Activated CD4-positive, alpha-beta T cell treated with anti-CD3 and anti-CD28 coated beads, Interleukin-2, Interleukin-6, amounts not matched to agents 100 ng/mL and 50 ng/mL, durations not matched to agents 16 hours and 8 hours (primary cell): ENCODE measurements at places on chromosomes 16 and 17.

DNA sequence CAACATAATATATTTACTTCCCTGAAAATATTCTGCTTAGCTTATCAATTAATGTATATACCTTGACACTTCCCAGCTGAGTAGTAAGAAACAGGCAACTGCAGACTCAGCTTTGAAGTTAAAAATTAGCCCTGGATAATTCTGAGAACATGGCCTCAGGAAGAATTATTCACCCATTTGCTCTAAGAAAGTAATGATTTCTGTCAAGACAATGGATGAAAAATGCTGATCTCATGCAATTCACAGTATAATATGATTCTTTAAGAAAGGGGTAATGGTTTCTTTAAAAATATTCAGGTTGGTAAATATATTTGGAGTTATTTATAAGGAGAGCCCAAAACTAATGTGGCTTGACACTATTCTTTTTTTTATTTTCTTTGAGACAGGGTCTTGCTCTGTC is 88.8 kb downstream of the CACNG1 start:
- no peak for DNase-seq

DNA sequence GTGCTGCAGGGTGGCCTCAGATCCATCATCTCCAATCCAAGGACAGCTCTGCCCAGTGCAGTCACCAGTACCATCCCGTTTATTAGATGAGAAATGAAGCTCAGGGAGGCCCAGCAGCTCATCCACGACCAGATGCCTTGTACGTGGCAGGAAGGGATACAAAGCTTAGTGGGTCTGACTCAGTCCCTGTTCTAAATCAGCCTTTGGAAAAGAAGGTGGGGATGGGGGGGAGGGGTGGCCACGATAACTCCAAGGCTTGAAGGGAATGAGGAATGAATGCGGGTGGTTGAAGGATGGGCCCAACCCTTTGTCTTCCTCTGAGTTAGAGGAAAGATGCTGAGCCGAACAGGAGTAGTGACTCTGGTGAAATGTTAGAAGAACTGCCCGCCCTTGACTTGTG is 25.8 kb downstream of the LLGL2 start:
- no peak for DNase-seq

DNA sequence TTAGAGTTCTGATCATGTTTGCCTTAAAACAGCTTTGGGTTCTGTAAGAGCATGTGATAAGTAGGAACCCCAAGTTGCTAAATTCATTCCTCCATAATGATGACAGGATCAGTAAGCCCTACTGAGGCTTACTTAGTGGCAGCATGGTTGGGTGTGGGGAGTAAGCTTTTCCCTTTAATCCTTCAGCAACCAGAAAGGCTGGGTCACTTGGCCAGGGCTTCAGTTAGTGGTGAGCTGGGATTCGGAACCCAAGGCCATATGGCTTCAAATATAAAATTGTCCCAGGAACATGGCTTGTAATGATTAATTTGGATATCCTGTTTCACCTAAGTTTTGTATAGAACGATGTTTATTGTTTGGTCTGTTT is 850 bp downstream of the GINS3 start:
- peak; percentile 9 for DNase-seq

GRCh38 chr16:24734382-24734781 is 4.9 kb downstream of the TNRC6A start:
- peak; percentile 15 for DNase-seq

DNA sequence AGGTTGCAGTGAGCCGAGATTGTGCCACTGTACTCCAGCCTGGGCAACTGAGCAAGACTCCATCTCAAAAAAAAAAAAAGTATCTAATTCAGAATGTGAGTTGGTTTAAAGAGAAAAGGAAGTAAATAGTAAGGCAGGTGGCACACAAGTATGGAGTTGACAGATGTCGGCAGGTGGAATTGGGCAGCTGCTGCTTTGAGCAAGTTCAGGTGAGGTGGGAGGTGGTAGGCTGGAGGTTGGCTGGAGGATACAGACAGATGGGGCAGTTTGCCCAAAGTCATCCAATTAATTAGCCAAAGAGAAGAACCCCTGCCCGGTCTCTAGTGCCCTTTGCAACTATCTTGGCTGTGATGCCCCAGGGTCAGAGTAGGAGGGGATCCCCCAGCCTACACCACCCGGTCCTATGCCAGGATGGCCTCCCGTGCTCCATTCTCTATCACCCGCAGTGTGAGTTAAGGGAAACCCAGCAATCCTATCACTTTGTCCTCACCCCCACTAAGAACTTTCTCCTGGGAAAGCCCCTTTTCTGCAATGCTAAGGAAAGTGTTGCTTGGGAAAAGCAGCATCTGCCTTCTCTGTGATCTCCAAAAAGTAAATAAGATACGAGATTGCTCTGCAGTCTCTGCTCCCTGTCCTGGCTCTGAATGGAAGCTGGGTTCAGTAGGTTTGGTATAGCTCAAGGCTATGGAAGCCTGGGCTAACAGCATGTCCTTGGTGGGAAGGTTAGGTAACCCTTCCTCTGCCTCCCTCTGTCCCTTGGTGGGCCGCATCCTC is 32.2 kb downstream of the SLC12A3 start:
- no peak for DNase-seq

DNA sequence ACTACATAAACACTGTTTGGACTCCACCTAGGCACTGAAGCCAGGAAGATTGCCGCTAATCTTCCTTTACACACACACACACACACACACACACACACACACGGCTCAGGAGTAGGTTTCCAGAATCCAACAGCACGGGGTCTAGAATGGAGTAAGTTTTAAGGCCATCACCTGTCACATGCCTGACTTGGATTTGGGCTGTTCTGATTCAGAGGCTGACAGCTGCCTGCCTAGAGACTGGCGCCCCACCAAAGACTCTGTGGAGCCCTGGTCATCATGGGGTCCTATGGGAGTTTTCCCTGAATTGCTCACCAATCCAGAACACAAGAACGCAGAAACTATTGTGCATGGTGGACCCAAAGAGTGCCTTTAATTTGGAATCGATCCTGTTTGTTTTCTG is 10.9 kb downstream of the CDRT4 start:
- DNase-seq: no peak

GRCh38 chr16:71635632-71636031 is 9.6 kb downstream of the MARVELD3 start:
- no peak for DNase-seq

DNA sequence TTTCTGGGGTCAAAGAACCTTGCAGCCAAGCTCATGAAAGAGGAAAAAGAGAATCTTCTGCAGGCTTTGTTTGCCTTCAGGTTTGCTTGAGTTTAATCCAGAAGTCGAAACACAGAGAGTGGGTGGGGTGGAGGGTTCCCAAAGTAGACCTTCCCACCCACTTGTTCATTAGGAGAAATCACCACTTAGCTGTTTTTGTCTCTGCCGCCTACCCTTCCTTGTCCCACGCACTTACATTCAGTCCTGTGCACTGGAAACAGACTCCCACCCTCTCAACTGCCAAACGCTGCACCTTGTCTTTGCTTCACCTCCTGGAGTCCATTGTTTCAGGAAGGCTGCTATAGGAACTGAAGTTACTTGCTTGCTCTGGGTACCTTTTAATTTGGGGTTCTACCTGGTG is 38.6 kb upstream of the RBFOX1 start:
- no peak for DNase-seq

- no peak for DNase-seq
These were observed 159.1 kb downstream of the UTP18 start for GRCh38 chr17:51419476-51419875.
